ENCODE measurements at places on chromosomes 5 and 9.

GRCh38 chr5:154603953-154604679 is 126.1 kb upstream of the HAND1 start:
- no peak for DNase-seq

GRCh38 chr5:29794141-29794787 is 1399.2 kb upstream of the CDH6 start:
- no peak for DNase-seq

DNA sequence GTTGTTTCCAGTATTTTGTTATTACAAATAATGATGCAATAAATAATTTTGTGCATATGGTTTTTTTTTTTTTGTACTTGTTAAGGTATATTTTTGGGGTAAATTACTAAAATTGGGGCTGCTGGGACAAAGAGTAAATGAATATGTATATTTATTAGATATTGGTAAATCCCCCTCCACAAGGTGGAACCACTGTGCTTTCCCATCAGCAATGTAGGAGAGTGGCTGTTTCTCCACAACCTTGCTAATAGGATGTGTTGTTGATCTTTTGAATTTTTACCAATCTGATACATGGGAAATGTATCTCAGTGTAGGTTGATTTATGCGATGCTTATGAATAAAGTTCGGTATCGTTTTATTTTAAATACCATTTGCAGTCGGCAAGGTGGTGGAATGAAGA is 118.1 kb downstream of the TRPM3 start:
- no peak for DNase-seq

DNA sequence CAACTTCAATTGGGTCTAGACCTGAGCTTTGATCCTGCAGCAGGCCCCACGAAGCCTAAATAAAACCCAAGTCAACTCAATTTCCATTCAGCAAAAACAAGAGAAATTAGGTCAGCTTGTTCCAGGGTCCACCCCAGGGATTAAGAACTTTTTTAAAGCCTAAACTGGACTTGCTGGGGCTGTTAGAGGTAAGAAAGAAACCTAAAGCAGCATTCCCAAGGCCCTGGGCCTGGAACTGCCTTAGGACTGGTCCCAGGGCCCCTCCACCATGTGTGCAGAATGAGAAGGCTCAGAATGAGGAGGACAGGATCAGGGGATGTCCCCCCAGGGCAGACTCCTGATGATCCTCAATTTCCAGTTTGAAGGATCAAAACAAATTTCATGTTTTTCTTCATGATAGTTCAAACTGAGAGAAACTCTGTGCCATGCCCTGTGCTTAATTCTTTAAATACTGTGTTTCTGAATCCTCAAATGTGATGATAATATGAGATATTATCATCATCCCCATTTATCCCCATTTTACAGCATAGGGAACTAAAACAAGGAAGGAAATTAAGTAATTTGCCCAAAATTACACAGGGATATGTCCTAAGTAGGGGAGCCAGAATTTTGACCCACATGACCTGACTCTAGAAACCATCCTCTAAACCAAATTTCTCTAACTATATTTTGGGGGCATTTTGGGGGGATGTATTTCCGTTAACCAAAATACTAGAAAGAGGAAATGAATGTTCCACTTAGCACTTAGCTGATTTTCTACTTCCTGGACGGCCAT is 64.5 kb downstream of the DENND1A start:
- DNase-seq, result no peak

DNA sequence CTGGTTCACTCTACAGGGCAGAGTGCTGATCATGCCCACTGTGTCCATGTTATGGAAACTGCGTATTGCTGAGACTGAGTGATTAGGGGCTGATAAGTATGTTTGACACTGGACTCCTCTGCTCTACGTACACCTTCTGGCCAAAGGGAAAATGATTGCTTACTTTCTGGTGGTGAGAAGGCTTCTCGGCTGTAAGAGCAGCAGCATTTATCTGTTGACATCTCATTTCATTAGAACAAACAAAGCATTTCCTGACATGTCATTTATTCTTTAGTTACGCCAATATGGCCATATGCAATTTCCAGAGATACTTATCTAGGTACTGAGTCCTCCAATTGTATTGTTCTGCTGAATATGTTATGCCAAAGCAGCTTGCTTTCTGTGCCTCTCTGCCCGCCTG is 5.6 kb downstream of the FAXDC2 start:
- no peak for DNase-seq

GRCh38 chr9:112315331-112316257 is 17.8 kb downstream of the PTBP3 start:
- DNase-seq, result no peak

DNA sequence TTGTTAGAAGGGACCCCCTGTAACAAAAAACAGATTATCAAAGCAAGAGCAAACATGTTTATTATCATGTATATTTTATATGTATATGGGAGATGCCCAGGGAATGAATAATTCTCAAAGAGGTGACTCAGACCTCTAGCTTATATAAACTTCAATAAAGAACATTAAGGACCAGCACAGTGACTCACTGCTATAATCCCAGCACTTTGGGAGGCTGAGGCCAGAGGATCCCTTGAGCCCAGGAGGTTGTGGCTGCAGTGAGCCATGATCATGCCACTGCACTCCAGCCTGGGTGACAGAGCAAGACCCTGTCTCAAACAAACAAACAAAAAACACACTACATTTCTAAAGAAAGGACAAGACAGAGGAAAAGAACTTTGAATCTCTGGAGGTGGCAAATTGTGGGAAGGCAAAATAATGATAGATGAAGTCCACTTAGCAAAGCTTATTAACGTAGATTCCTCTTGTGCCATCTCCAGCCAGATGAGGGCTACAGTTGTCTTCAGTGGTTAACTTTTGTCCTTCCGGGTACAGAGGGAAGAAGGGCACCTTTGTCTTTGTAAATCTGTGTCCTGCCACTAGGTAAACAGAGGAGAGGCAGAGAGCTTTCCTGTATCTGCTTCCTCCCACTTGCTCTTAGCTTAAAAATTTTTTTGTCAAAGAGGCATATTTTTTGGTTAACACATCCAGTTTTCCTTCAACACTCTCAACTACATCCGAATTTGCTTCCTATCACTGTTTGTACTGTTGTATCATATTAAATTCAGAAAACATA is 7.5 kb upstream of the RFK start:
- DNase-seq, result no peak

DNA sequence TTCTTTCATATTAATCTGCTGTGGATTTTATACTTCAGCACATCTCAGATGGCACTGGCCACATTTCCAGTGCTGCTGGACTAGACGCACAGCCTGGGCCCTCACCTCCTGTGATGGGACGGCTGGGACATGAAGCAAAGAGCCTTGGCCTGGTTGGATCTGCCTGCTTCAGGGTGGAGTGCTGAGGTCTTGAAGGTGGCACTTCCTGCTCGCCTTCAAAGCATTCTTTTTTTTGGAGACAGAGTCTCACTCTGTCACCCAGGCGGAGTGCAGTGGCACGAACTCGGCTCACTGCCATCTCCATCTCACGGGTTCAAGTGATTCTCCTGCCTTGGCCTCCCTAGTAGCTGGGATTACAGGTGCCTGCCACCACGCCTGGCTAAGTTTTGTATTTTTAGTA is 73.1 kb downstream of the RAPGEF1 start:
- DNase-seq, result no peak

GRCh38 chr9:117936185-117937130 is 232.3 kb downstream of the TLR4 start:
- DNase-seq, result no peak

GRCh38 chr9:124267271-124267807 is 9.6 kb downstream of the NEK6 start:
- no peak for DNase-seq

GRCh38 chr9:136571531-136571930 is 25.7 kb upstream of the NOTCH1 start:
- DNase-seq, result no peak

DNA sequence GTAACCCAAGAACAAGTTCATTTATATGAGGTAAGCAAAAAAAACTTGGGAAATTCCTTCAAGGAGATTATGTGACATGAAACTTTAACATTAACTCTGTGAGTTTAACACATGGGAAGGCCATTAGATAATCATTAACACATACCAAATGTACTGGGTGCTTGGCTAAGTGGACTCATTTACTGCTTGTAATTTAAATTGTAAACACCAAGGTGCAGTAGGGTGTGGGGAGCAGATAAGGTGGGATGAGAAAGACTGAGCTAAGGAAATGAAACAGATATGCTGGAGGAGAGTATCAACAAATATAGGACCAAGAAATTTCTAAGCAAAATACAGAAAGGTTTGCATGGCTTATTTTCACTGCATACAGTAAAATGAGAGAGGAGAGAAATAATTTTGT is 2384.8 kb upstream of the ACO1 start:
- no peak for DNase-seq

GRCh38 chr9:110099236-110100095 is 108.5 kb downstream of the C9orf152 start:
- DNase-seq, result no peak

GRCh38 chr5:112907166-112907631 is 14.8 kb downstream of the REEP5 start:
- no peak for DNase-seq

DNA sequence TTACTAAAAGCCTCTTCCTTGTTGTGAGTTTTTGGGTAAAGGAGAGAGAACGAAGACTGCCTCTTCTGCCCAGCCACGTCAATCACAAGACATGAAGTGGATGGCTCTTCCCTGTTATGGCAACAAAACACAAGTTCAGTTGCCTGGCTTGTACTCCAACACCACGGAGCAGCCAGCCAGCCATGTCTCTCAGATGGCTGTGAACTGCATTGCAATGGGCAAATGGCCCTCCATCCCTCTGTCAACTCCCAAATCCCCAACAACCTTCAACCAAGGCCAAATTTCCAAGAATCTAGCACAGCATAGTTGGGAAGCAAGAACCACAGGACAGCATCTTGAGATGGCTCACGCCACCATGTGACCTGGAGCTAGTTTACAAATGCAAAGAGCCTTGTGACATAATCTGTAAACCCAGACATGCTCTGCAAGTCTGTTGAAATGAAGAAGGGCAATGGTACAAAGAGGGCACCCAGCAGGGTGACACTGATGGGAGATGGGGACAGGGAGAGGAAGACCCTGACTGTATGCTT is 53.9 kb downstream of the ZNF366 start:
- DNase-seq, result no peak

DNA sequence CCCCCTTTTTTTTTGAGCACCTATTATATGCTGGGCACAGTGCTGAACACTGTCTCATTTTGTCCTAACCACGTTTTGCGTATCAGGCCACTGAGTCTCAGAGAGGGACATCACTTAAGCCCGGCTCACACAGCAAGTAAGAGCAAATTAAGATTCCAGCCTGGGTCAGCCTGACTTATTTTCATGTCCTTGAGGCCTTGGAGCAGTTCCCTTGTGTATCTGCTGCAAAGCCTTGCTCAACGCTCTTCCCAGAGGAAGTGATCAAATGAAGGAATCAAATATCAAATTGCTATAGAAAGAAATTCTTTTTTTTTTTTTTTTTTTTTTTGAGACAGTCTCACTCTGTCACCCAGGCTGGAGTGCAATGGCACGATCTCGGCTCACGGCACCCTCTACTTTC is 30.7 kb downstream of the ERGIC1 start:
- DNase-seq, result no peak

GRCh38 chr5:152884006-152884405 is 478.9 kb upstream of the NMUR2 start:
- DNase-seq, result no peak

DNA sequence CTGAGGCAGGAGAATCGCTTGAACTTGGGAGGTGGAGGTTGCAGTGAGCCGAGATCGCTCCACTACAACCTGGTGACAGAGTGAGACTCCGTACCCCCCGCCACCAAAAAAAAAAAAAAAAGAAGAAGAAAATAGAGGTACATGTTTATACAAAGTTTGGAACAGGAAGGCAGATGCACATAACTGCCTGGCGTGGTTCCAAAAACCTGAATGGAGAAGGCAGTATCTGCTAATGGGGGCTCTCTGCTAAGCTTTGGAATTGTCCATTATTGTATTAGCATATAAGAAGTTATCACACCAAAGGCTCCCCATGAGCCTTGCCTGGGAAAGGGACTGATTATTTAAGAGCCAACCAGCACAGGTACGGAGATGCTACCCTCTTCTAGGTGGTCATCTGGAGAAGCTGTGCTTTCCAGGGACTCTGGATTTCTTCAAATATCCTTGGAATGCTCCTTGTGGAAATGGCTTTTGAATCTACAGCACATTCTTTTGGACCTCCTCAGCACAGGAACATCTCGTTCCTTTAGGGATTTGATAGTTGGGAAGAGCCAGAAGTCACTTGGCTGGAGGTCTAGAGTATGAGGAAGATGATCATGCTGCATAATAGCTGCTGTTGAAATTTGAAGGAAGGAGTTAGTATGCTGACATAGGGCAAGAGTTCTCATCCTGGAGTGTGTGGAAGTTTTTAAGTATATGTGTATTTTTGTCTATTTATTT is 42.5 kb upstream of the ABCA1 start:
- DNase-seq, result no peak

- DNase-seq, result no peak
Observed at GRCh38 chr5:158234323-158235158, 375.6 kb upstream of the CLINT1 start.

- DNase-seq, result no peak
Observed at GRCh38 chr5:142667831-142668230, 18.1 kb downstream of the FGF1 start.

GRCh38 chr9:113649054-113649453 is 185.5 kb downstream of the RGS3 start:
- no peak for DNase-seq

DNA sequence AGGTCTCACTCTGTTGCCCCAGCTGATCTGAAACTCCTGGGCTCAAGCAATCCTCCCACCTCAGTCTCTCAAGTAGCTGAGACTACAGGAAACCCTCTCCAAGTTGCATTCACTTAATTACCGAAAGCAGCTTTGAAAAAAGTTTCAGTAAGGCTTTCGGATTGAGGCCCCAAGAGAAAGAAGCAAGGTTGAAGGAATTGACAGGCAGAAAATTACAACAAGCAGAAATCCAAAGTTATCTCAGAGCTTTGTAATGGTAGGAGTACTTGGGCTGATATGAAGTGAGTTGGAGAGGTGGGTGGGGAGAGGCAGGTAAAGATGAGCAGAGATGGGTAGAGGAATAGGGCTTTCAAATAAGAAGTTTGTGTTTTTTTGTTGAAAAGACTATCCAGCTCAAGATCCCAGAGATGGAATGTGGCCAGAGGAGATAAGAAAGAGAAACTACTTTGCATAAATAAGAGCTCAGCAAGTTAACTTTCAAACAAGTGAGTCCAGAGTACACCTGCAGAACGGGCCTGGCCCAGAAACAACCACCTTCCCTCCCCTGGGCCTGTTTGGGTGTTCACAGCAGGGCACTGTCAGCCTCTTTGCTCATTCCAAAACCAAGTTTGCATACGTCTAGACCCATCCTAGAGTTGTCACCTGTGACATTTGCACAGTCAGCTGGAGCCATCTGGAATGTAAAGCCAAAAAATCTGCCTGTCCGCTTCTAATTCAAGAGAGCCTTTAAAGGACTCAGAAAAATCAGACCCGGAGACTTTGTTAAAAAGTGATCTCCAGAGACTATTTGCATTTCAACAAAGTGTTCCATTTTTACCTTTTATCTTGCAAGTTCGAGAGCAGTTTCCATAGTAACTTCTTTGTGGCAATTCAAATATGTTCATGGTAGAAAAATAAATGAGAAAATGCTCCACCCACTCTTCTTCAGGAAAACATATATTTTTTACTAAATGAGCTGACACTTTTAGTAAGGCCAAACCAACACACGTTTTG is 2.2 kb upstream of the CLINT1 start:
- no peak for DNase-seq
